NCI-H2171 treated with DMSO at 0.1 percent for 48 hours (cell line): ENCODE measurements at places on chromosomes 1 and 21.

GRCh38 chr1:118902711-118903191 is 85.4 kb downstream of the TBX15 start:
- no peak for DNase-seq

- no peak for DNase-seq
Observed at GRCh38 chr1:115450501-115451040, 112.5 kb upstream of the NGF start.

DNA sequence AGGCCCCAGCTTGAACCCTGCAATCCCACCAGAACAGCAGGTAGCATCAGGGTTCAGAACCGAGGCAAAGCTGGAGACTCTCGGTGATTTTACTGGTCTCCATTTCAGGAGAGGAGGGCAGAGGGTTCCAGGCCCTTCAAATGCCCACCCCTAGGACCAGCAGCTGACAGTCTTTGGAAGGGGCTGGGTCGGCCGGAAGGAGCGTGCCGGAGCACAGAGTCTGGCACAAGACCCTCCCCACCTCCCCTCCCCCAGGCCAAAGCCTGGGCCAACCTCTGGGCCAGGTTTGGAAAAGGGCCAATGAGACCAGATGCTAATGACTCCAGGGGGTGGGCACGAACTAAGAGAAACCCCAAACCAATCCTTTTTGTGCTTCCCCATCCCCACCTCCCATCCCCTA is 6.9 kb downstream of the FBXO2 start:
- no peak for DNase-seq

- no peak for DNase-seq
Observed at GRCh38 chr21:45873866-45874265, 107.7 kb upstream of the COL6A1 start.

GRCh38 chr1:196361112-196361714 is 247.0 kb downstream of the KCNT2 start:
- no peak for DNase-seq

- DNase-seq, result no peak
Observed at GRCh38 chr1:94069919-94070285, 51.0 kb downstream of the ABCA4 start.

DNA sequence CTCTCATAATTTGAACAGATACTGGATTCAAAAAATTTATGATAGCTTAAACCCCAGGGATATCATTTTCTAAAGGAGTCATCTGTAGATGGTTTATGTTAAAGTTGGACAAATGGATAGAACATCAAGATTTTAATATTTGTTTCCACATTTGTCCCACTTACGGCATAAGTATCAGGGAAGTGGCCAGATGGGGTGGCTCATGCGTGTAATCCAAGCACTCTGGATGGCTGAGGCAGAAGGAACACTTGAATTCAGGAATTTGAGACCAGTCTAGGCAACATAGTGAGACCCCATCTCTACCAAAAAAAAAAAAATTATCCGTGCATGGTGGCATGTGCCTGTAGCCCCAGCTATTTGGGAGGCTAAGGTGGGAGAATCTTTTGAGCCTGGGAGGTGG is 229.1 kb downstream of the GPR52 start:
- peak; percentile 88 for DNase-seq

- DNase-seq, result no peak
Observed at GRCh38 chr21:45873418-45873817, 108.2 kb upstream of the COL6A1 start.

GRCh38 chr1:97877307-97877706 is 43.5 kb downstream of the DPYD start:
- DNase-seq, result no peak

DNA sequence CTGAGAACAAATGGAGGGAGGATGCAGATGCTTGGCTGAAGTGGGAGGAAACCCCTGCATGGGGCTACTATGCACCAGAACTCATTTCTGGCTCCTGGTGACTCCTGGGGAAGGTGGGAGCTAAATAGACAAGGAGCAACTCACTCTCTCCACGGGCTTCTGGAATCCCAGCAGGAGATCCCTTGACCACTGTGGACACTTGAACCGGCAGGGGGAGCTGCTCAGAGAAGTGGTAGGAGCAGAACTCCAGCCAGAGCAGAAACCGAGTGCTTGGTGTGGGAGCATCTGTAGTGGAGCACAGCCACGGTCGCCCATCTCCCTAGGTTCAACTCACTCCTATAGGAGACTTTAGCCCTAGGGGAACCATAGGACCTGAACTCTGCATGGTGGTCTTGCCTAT is 205.6 kb upstream of the GJB5 start:
- DNase-seq, result no peak

GRCh38 chr1:8166406-8166805 is 140.3 kb upstream of the ERRFI1 start:
- no peak for DNase-seq

DNA sequence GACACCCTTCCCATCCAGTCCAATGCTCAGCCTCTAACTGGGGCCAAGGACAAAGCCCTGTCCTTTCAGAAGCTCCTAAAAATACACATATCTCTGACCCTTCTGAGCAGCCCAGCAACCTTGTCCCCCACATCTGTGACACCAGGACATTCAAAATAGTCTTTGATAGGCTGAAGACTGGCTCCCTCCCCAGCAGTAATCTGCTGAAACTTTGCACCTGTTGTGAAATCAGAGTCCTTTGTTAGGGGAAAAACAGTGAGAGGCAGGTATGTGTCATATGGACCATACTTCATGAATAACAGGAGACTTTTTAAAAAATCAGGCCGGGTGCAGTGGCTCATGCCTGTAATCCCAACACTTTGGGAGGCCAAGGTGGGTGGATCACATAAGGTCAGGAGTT is 82.4 kb upstream of the VAMP3 start:
- no peak for DNase-seq

- no peak for DNase-seq
Observed at GRCh38 chr1:217660353-217661062, 29.4 kb downstream of the SPATA17 start.

DNA sequence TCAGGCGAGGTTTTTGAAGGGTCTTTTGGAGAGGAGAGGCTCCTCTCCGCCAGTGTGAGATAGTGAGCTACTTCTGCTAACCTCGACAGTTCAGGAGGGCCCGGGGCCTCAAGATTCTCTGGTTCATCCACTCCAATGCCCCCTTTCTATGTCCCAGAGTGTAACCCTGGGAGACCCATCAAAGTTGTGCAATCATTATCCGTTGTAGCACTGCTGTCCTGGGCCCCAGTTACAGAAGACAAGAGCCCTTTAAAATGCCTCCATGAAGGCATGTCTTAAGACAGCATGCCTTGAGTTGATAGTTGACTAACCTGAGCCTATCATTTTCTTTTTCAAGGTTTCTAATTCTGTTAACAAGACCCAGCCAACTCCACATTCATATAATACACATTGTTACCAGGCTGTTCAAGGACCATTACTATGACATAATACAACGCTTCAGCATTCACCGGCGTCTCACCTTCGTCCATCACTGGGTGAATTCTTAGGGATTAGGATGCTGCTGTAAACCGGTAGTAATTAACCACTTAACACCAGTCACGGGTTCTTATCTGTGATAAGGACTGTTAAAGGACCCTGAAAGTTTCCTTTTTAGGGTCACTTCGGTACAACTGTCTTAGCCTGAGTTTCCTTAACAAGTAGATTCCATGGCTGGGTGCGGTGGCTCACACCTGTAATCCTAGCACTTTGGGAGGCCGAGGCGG is 37.4 kb upstream of the CDC42BPA start:
- DNase-seq, result no peak

DNA sequence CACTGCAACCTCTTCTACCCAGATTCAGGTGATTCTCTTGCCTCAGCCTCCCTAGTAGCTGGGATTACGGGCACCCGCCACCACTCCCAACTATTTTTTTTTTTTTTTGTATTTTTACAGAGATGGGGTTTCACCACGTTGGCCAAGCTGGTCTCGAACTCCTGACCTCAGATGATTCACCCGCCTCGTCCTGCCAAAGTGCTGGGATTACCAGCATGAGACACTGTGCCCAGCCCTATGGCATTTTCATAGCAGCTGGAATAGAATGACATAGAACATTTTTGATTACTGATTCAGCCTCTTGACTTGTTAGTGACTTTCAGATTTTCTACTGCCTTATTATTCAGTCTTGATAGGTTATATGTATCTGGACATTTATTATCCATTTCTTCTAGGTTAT is 1046.2 kb downstream of the AMY1C start:
- no peak for DNase-seq

GRCh38 chr1:210541680-210542358 is 213.1 kb downstream of the HHAT start:
- no peak for DNase-seq

DNA sequence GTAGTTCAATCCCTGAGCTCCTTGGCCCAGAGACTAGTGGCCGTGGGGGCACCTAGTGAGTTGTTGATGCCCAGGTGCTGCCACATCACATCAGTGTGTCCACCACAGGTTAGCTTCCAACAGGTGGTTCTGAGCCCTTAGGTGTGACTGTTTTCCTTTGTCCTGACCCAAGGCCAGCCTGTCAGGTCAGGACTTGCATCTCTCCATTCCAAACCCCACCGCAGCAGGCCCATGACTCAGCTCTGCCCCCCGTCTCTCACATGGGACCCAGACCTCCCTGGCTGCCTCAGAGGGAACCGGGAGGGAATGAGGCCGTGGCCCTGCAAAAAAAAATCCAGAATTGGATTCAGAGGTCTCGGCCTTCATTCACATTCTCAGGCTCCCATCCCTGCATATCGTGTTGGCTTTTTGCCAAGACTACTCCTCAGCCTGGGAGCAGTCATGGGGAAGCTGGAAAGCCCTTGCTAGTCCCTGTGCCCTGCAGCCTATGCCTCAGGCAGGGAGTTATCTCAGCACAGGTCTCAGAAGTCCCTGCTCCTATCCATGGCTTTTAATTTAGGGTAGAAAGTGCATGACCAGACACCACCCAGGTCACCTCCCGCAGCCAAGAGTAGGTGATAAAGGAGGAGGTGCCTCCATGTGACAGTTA is 7.2 kb downstream of the INAVA start:
- DNase-seq, result peak; percentile 12

DNA sequence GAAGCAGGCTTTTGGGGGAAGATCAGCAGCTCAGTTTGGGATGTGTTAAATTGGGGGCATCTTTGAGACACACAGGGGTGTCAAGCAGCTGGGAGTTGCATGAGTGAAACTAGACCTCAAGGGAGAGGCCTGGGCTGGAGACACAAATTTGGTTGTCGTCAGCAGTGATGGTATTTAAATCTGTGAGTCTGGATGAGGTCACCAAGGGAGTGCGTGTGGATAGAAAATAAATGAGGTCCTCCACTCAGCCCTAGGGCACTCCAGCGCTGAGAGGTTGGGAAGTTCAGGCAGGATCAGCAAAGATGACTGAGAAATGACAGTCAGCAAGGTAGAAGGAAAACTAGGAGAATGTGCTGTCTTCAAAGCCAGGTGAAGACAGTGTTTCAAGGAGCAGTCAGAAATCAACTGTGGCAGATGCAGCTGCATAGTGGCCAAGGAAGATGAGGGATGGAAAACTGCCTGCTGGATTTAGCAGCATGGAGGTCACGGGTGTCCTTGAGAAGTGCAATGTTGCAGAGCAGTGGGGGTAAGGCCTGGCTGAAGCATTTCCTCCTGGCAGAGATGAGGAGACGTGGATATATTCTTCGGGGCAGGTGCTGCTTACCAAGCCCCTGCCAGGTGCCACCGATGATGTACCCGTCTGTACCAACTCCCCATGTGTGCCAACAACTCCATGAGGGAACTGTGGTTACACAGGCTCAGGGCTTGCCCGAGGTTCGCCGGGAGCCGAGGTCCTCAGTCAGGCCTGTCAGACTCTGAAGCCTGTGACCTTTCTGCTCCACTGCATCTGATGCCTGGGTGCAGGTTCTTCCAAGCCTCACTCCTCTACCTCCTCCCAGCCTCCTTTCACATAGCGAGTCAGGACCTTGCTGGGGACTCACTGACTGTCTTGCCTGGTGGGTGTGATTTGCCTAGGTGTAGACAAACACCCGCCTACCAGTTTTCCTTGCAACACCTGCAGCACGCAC is 11.3 kb downstream of the MAP7D1 start:
- no peak for DNase-seq
